Endothelial cell (in vitro differentiated cells): ENCODE measurements at places on chromosomes 11 and 22.
A peak's percentile ranks its signal among the peaks of the same experiment; 100 is the strongest.

DNA sequence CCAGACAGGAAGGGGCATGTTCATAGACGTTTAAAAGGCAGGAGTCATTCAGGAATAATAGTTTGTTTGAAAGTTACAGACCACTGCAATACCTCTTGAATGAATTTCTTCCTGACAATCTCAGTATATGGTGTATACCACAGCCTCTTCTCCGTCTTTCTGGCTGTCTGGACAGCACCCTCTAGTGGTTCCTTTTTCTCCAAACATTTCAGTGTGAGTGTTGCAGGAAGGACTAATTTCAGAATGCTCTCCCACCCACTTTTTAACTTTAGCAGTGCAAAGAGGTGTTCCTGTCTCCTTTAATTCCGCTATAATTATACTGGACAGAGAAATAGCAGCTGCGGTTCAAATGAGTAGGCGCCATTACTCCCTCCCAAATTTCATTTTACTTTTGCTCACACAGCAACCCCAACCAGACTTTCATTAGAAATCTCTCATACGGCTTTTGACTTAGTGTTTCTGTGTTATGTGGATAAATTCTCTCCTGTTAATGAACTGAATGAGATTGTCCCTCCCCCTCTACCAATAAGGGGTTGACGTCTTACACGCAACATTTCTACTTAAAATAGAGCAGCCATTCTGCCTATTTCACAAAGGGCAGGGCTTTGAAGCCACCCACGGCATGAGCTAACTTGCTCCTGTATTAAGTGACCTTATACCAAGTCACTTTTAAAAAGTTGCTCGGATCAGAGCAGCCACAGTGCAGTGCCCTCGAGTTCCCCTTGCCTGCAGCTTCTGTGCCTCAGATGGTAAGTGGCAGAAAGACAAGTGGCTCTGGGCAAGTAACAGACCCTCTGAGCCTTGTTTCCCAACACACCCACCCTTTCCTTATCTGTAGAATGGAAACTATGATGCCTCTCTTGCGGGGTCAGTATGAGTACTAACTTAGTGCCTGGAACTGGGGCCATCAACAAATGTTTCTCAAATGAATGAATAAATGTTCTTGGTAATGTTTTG is 368.6 kb downstream of the OPCML start:
- peak; percentile 45 for DNase-seq

- no peak for DNase-seq
These were observed 43.1 kb downstream of the SCGB1A1 start for GRCh38 chr11:62461740-62462507.

- DNase-seq, result no peak
These were observed 22.2 kb downstream of the BLID start for GRCh38 chr11:122093731-122094275.

- no peak for DNase-seq
These were observed 47.4 kb downstream of the SHANK2 start for GRCh38 chr11:71204748-71205664.

- no peak for DNase-seq
These were observed 2.5 kb downstream of the CHORDC1 start for GRCh38 chr11:90220391-90220790.

GRCh38 chr11:113103932-113104690 is 142.9 kb downstream of the NCAM1 start:
- DNase-seq, result no peak

- no peak for DNase-seq
These were observed 47.6 kb upstream of the THY1 start for GRCh38 chr11:119470317-119471291.

- DNase-seq, result no peak
These were observed 27.7 kb downstream of the ARFGAP2 start for GRCh38 chr11:47148903-47149531.
